ENCODE measurements at places on chromosomes 13 and 19.
A peak's percentile ranks its signal among the peaks of the same experiment; 100 is the strongest.

GRCh38 chr13:102191951-102192502, 209.8 kb downstream of the FGF14 start:
- no peak for DNase-seq
- no peaks in the 10 kb centered on the region for H3K27me3 ChIP-seq
- H3K4me3 ChIP-seq, result no peak overlapping the region
- no peak overlapping the region for H3K27ac ChIP-seq
- no peaks in the 10 kb centered on the region for H3K36me3 ChIP-seq

- no peak overlapping the region for H3K27ac ChIP-seq
- DNase-seq, result no peak
- no peaks in the 10 kb centered on the region for H3K36me3 ChIP-seq
- H3K27me3 ChIP-seq, result no peaks in the 10 kb centered on the region
- no peak overlapping the region for H3K4me3 ChIP-seq
Observed at GRCh38 chr13:46404733-46405100, 17.7 kb upstream of the RUBCNL start.

DNA sequence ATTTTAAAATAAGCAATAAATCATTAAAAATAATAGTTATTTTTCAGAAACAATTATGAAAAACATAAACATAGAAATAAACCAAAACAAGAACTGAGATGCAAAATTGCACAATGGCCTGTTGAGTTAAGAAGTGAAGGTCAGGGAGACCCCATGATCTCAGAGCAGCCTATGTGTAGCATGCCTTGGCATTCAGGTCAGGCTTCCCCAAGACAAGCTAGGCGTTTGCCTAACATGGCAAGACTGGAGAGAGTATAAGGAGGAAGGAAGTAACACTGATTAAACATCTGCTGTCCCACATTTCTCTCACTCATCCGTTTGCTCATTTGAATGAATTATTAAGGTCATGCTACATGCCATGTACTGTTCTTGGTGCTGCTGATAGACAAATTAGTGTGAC, 291.8 kb downstream of the TSHZ3 start:
- no peaks in the 10 kb centered on the region for H3K4me1 ChIP-seq
- no peaks in the 10 kb centered on the region for H3K36me3 ChIP-seq
- H3K27me3 ChIP-seq, result no peaks in the 10 kb centered on the region
- no peak overlapping the region for H3K4me3 ChIP-seq

GRCh38 chr19:38699027-38699346, 45.3 kb downstream of the CAPN12 start:
- no peak for DNase-seq
- H3K27me3 ChIP-seq, result no peaks in the 10 kb centered on the region
- H3K36me3 ChIP-seq, result peaks cover 46% of the 10 kb centered on the region

DNA sequence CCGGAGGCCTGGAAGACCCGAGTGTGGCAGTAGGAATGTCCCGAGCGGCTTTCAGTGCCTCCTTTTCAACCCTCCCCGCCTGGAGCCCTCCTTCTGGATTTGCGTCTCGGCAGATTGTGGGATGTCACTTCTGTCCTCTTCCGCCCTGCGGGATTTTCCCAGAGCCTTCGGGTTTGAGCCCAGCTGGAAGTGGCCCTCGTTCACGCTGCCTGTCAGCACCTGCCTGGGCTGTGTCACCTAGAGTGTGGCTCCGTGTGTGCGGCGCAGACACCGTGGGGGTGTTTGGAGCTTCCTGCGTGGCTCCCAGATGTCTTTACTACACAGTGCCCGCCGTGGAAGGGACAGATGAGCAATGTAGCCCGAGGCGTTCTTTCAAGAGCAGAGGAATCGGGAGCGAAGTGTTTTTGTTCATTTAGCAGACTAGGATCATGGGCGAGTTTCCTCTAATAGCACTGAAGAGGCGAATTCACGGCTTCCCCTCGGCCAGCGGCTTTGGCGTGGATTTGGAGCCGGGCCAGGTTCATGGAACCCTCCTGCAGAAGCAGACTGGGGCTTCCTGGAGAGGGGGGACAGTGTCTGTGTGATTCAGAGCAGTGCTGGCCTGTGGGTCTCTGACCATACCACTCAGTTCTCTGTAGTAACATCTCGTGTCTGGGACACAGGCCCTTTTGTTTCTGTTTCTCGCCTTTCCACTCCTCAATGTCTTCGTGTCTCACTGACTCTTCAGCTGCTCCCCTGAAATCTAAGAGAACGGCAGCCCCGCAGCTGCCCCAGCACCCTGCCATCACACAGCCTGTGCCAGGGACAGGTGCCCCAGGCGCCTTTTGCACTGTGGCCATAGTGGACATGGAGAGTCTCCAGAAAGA, 68.0 kb downstream of the KDM4B start:
- no peaks in the 10 kb centered on the region for H3K27me3 ChIP-seq
- no peak overlapping the region for H3K4me3 ChIP-seq
- H3K27ac ChIP-seq, result no peak overlapping the region
- DNase-seq, result no peak
- H3K36me3 ChIP-seq, result no peaks in the 10 kb centered on the region

DNA sequence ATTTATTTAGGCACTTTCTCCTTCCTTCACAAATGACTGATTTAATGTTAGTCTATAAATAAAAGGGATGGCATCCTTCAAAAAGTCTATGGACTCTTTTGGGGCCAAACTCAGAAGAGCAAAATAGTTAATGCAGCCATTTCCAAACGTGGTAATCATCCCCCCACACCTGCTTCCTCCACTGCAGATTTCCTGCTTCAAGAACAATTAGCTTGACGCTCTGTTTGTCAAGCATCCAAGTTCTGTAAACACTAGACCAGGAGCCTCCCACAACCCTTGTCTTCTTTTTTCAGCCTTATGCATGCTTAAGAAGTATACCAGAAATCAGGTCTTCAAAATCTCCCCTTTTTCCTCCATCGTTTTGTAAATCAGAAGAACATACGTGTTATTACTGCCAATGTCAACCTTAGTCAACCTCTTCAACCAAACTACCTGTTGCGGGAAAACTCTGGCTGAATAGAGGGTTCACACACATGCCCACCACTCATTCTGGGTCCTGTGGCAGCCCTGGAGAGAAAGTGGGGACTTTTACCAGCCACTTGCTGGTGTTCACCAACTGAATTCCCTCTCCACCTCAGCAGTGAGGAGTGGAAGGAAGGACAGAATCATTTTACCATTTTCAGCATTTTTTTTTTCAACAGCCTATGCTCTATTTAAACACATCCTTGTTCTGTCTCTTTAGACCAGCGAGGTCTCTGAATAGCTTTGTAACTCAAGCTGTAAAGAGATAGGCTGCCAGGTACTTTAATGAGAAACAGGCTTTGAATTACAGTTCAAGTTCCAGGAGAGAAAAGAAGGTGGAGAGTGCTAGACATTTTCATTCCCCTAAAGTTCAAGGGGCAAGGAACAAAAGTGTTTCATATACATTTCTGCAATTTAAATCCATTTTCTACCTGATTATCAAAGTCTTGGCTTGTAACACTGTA, 39.1 kb downstream of the EFNB2 start:
- H3K4me1 ChIP-seq, result no peaks in the 10 kb centered on the region
- H3K36me3 ChIP-seq, result no peaks in the 10 kb centered on the region
- H3K4me3 ChIP-seq, result no peak overlapping the region
- no peak overlapping the region for H3K27ac ChIP-seq
- H3K27me3 ChIP-seq, result no peaks in the 10 kb centered on the region

DNA sequence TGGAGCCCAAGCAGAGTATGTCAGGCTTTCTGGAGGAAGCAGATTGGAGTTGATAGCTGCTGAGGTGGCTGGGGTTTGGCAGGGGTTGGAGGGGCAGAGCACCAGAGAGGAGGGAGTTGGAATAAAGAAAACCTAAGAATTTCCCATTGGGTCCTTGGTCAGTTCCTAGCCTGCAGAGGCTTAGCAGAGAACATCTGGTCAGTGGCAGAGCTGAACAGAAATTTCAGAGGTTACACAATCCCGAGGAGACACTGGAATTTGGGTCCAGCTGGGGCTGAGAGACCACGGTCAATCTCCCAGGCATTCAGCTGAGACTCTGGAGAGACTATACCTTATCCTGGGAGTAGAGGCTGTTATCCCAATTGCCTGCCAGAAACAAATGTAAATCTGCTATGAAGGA, 84.4 kb downstream of the DPY19L3 start:
- no peak overlapping the region for H3K27ac ChIP-seq
- no peak for DNase-seq
- H3K4me3 ChIP-seq, result no peak overlapping the region

GRCh38 chr13:101575581-101575980, 123.1 kb downstream of the ITGBL1 start:
- peaks cover 33% of the 10 kb centered on the region for H3K4me1 ChIP-seq
- no peak overlapping the region for H3K4me3 ChIP-seq
- H3K27ac ChIP-seq, result peak overlapping the region; percentile 7
- no peaks in the 10 kb centered on the region for H3K36me3 ChIP-seq
- DNase-seq, result no peak

All from Panc1 (cell line).